Activated CD4-positive, alpha-beta T cell treated with anti-CD3 and anti-CD28 coated beads, Interleukin-2, Interleukin-4, amounts not matched to agents 100 ng/mL and 50 ng/mL, durations not matched to agents 16 hours and 8 hours (primary cell): ENCODE measurements at places on chromosomes 16 and 17.

GRCh38 chr16:6206080-6206479 is 1108.5 kb upstream of the EEF2KMT start:
- no peak for DNase-seq

- DNase-seq = no peak
Observed at GRCh38 chr17:66371561-66371960, 69.1 kb downstream of the PRKCA start.

DNA sequence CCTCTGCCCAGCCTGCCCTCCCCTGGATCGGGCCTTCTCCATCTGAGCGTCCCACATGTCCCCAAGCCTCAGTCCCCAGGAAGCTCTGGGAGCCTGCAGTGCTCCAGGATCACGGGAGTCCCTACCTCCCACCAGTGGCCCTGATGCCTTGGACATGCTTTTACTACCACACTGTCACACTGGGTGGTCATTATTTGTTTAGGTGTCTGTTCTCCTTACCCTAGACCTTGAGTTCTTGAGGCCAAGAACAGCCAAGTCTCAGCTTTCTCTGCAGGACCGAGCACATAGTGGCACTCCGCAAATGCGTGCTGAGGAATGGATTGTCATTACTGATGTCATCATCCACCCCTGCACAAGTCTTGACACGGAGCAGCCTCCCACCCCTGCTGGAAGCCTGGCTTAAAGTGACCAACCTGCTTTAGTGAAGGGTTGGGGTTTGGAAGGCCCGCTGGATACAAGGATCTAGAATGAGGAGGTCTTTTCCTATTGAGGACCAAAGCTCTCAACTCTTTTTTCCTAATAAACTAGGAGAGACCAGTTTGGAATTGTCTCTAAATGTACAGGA is 132.9 kb upstream of the CRHR1 start:
- no peak for DNase-seq

GRCh38 chr16:86042393-86042792 is 143.4 kb downstream of the IRF8 start:
- DNase-seq = no peak

DNA sequence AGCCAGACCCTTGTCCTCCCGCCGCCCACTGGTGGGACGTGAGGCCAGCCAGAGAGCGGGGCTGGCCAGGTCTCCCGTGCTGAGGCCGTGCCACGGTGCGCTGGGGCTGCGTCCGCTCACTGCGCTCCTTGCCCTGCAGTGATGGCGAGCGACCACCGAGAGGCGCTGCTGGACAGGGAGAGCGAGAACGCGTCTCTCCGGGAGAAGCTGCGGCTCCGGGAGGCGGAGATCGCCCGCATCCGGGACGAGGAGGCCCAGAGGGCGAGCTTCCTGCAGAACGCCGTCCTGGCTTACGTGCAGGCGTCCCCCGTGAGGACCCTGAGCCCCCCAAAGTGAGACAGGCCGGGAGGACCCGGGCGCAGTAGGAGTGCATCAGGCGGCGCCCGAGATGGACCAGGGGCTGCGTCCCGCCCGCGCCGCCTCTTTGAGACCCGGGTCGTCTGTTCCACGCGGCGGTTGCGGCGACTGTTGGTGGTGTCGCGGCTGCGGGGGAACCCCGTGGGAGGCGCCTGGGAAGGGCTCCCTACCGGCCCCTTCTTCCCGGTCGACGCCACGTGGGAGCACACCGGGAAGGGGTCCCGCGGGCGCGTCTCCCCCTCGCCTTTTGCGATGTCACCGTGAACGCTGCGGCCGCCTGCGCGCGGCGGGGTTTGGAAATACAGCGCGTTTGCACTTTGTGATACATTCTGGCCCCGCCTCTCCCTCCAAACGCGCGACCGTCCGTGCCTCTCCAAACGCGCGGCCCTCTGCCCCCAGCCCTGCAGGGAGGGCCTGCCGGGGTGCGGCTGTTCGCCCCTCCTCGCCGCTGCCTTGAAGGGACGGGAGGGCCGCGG is 792 bp upstream of the RAC3 start:
- peak; percentile 87 for DNase-seq

DNA sequence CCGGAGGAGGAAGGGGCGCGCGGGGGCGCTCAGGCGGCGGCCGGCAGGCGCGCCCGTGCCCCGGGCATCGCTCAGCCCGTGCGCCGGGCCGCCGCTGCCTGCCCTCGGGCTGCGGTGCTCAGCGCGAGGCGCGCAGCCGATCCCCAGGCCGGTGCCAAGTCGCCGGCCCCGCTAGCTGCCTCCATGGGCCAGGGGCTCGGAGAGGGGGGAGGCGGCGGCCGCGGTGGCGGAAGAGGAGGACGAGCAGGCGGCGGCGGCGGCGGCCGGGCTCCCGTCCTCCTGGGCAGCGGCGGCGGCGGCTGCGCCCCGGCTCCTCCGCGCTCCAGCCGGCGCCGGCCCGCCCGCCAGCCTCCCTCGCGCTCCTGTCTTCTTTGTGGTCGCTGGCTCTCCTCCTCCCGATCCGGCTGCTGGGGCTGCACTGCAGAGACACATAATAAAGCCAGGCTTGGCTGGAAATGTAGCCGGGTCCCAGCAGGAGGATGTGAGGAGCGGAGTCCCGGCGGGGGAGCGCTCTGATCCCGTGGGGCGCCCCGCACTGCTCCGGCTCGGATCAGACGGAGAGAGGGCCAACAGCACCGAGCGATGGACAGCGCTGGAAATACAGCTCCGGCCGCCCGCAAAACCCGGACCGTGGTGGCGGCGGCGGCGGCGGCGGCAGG is 889 bp upstream of the ZNF423 start:
- peak; percentile 5 for DNase-seq

DNA sequence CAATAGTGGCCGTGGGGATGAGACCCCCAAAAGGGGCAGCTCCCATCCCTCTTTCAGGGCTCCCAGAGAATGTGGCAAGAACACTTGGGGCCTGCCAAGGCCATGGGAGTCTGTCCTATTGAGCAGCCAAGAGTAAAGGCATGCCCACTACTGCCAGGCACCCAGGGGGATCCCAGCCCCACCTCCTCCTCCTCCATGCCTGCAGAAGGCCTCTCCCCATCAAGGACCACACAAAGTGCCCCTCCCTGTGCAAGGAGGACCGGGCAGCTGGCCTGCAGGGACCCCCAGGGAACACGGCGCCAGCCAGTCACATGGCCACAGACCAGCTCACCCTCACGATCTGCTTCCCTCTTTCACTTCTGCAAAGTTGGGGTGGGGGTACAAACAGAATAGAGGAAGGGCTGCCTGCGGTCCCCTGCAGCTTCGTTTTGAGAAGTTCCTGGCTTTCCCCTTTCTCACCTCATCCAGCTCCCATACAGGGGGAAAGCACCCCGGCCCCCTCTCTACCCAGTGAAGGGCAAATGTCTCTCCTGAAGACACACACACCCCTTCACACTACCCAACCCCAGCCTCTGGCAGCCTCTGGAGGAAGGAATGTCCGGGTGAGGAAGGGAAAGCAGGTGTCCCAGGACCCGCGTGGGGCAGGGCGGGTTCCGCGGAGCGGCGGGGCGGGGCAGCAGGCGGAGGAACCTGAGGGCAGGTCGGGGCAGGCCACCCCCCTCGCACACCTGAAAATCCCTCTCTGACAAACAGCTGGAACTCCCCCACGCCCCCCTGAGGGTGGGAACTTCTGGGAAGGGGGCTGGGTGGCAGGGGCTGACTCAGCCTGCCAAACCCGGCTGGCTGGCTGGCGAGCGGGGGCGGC is 2.0 kb downstream of the PPP1R9B start:
- DNase-seq = peak; percentile 65

- peak; percentile 76 for DNase-seq
Observed at GRCh38 chr17:74759243-74759801, 10.9 kb downstream of the NHERF1 start.

GRCh38 chr16:19182481-19182880 is 14.4 kb downstream of the SYT17 start:
- DNase-seq = no peak

DNA sequence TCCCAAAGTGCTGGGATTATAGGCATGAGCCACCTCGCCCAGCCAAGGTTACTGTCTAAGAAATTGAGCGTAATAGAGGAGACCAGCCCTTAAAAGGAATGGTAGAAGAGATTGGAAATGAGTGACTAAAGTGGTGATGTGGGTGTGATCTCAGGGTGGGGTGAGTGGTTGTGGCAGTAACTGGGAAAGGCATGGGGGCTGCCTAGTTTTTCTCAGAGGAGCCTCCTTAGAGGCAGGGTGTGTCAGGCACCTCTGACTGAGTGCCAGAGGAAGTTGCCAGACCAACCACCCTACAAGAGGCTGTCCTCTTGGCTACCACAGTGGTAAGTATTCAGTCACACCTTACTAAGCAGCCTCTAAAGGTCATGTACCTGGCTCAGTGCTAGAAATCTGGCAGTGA is 8.9 kb downstream of the DUS2 start:
- DNase-seq = no peak

GRCh38 chr17:31462261-31462660 is 70.8 kb downstream of the RAB11FIP4 start:
- DNase-seq = no peak

GRCh38 chr17:46977348-46977747 is 1.7 kb downstream of the RPRML start:
- no peak for DNase-seq

DNA sequence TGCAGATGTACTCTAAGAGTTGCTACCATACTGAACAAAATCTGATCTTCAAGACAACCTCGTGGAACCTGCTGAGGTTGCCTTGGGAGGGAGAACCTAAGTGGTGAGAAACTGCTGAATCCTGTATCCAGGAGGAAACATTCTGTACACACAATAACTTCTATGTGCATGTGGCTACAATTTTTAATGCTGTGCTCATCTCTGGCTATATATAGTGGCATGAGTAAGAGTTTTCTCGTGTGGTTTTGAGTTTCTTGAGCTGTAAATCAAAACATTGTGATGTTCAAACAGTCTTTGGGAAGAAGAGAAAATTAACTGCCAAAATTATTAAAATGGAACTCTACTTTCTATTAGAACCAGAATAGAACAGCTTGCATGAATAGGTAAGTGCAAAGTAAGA is 206.8 kb downstream of the CA10 start:
- no peak for DNase-seq

DNA sequence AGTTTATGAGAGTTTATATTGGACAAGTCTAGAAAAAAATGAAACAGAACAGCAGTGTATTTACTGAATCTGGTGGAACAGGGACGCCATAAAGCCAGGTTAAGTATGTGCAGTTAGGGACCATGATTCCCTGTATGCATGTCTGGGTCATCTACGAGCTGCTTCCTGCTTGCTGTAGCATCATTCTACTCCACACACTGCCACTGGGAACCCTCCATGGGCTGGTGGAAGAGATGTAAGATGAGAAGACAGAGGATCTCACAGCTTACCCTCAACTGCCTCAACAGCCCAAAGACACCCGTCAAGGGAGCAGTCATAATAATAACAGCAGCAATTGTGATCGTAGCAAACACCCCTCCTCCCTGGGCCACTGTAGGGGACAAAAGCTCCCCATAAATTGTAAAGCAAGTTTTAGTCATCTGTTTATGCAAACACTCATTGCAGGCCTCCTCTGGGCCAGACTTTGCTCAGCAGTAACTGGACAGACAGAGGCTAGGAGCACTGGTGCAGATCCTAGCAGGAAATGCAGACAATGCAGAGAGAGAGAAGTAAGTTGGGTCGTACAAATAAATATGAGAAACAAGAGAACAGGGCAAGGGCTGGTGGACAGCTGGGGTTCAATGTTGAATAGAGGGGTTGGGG is 188.0 kb downstream of the SOX9 start:
- DNase-seq = no peak

- DNase-seq = no peak
Observed at GRCh38 chr17:52158450-52159042, at the start of gene CA10. Gene CA10 (minus strand): TSS chr17:52158714.

DNA sequence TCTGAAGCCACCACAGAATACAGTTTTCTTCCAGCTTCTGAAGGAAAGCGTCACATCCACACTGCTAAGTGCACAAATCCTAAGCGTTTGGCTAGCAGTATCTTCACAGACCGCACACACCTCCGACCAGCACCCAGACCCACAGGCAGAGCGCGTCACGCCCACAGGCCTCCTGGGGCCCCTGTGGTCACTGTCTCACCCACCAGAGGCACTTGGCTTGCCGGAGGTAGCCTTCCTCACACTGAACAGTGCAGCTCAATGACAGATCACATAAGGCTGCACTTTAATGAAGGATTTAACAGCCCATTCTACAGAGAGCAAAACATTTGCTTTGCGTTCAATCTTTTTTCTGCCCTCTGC is 21.2 kb downstream of the SPHK1 start:
- no peak for DNase-seq

DNA sequence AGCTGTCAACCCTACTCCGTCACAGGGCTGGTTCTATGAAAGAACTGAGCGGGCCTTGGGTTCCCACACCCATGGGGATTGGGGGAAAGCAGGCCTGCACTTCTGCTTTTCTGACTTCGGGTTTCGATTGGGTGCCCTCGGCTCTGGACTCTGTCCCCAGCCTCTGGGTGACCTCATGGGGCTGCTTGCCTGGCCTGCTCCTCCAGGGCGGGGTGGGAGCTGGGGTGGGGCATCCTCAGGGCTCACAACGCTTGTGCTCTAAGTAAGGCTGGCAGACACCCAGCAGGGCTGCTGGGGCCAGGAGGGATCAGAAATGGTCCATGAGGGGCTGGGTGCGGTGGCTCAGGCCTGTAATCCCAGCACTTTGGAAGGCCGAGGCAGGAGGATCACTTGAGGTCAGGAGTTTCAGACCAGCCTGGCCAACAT is 19.2 kb downstream of the ARHGAP27 start:
- DNase-seq = no peak

GRCh38 chr17:82544431-82545070 is 25.0 kb downstream of the FOXK2 start:
- DNase-seq = no peak
